ENCODE measurements at places on chromosomes 11 and 22. TPM values are rescaled to one million over a fixed set of nuclear protein-coding genes. Genes with fewer than 3 reads are reported as not detected.

GRCh38 chr22:31607696-31608095 lies 54.3 kb downstream of the PISD start:
- H3K4me3 ChIP-seq: no peak overlapping the region
- no peaks in the 10 kb centered on the region for H3K27me3 ChIP-seq

DNA sequence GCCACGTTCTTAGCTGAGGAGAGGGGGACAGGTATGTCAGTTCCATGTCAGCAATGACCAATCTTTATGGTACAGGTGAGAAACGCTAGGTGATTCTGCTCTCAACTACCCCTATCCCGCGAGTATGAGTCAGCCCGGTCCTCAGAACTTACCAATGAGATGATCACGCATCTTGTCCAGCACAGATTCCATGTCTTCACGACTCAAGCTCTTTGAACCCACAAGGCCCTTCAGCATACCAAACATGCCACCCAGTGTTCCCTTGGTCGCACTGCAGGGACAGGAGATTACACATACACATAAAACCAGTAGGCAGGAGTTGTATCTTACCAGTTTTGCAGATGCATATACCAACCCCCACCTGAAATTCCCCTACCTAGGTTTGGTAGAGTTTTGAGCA lies 2.9 kb downstream of the SRPRA start:
- no peak overlapping the region for H3K4me3 ChIP-seq
- no peak overlapping the region for H3K27ac ChIP-seq
- peaks cover 30% of the 10 kb centered on the region for H3K36me3 ChIP-seq

GRCh38 chr11:8082391-8083087 lies 1.5 kb downstream of the TUB start:
- no peak overlapping the region for H3K27ac ChIP-seq
- no peak overlapping the region for H3K4me3 ChIP-seq
- H3K36me3 ChIP-seq: no peaks in the 10 kb centered on the region
- no peak for DNase-seq
- peaks cover 9% of the 10 kb centered on the region for H3K4me1 ChIP-seq

- no peak for DNase-seq
- no peaks in the 10 kb centered on the region for H3K27me3 ChIP-seq
These were observed 27.3 kb upstream of the ASPHD2 start for GRCh38 chr22:26401726-26402125.

Gene IFITM10
- total RNA-seq: not detected
